ENCODE measurements at places on chromosomes 2 and 18.

DNA sequence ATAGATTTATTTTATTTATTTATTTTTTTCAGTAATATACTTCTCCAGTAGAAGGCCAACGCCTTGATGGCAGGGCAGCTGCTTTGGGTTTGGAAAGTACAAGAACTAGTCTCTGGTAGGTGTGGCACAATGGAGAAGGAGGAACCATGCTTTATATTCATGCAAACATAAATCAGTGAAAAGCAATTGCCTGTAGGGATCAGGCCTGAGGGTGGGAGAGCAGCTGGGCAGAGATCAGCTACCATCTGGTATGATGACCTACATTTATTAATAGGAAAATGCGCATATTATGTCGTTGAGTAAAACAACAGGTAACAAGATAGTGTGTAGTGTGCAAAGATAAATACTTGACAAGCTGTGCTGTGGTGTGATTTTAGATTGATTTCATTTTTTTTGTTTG is 120.4 kb upstream of the TLK1 start:
- H3K27ac ChIP-seq: no peak overlapping the region
- no peak for DNase-seq
- H3K4me3 ChIP-seq: no peak overlapping the region
- no peaks in the 10 kb centered on the region for H3K36me3 ChIP-seq
- H3K27me3 ChIP-seq: no peaks in the 10 kb centered on the region
- H3K4me1 ChIP-seq: no peaks in the 10 kb centered on the region

DNA sequence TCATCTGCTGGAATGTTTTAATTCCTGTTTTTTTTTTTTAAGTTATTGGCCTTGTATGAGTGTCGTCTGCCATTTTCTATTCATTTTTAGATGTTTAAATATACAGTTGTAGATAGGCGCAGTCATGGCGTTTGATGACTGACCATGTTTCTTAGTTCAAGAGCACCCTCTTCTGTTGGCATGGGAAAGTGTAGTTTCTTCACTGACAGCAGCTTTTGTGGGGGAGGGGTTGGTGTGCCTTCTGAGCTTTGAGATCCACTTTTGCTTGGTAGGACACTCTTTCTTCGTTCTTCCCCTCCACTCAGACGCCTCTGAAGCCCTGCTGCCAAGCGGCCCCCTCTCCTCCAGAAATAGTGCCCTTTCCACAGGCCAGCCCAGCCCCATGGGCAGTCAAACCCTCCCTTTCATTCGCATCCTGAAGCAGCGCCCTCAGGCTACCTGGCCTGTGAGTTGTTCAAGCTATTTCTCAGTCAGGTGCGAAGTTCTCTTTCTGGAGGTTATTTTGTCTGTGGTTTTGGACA is 492.0 kb downstream of the TNS1 start:
- H3K27me3 ChIP-seq: no peaks in the 10 kb centered on the region
- no peaks in the 10 kb centered on the region for H3K36me3 ChIP-seq
- no peak overlapping the region for H3K4me3 ChIP-seq

- H3K27me3 ChIP-seq: no peaks in the 10 kb centered on the region
- peaks cover 92% of the 10 kb centered on the region for H3K36me3 ChIP-seq
- peaks cover 31% of the 10 kb centered on the region for H3K4me1 ChIP-seq
- H3K4me3 ChIP-seq: no peak overlapping the region
These were observed 27.0 kb downstream of the FHL2 start for GRCh38 chr2:105371810-105372209.

DNA sequence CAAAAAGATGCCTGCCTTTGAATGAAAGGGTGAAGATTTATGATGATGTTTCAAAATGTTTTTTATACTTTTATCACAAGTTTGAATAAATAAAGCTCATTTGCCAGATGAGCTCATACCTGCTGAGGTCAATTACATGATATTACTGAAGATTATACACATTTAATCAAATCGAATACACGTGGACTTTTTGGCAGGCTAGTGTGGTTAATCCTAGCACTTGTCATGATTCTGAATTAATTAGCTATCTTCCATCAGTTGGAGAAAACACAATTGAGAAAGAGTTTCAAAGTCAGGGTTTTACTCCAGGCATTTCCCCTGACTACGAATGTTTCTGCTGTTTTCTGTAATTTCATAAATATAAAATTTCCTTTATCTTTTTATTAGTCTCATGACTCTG is 54.4 kb downstream of the LRPPRC start:
- no peaks in the 10 kb centered on the region for H3K27me3 ChIP-seq
- no peak for DNase-seq
- peaks cover 88% of the 10 kb centered on the region for H3K36me3 ChIP-seq
- no peak overlapping the region for H3K4me3 ChIP-seq
- no peak overlapping the region for H3K27ac ChIP-seq

GRCh38 chr2:70124983-70125480 is 37.8 kb downstream of the PCBP1 start:
- peaks cover 21% of the 10 kb centered on the region for H3K4me1 ChIP-seq
- peak overlapping the region; percentile 99 for H3K27ac ChIP-seq
- no peaks in the 10 kb centered on the region for H3K27me3 ChIP-seq
- no peaks in the 10 kb centered on the region for H3K36me3 ChIP-seq
